Kidney epithelial cell (primary cell): ENCODE measurements at places on chromosomes 13 and 19. TPM values are rescaled to one million over a fixed set of nuclear protein-coding genes. Genes with fewer than 3 reads are reported as not detected.

Gene FAM216B
- not detected in 2 replicates for total RNA-seq

Gene ZNF429
- total RNA-seq: 6.3 and 9.2 TPM in 2 replicates

Gene ZNF776
- 9.9 and 12.2 TPM in 2 replicates for total RNA-seq

Gene COMP
- not detected in 2 replicates for total RNA-seq

Gene IL17D
- 0.46 and 0.89 TPM in 2 replicates for total RNA-seq
